Brain pericyte (primary cell): ENCODE measurements at places on chromosomes 7 and 10.

DNA sequence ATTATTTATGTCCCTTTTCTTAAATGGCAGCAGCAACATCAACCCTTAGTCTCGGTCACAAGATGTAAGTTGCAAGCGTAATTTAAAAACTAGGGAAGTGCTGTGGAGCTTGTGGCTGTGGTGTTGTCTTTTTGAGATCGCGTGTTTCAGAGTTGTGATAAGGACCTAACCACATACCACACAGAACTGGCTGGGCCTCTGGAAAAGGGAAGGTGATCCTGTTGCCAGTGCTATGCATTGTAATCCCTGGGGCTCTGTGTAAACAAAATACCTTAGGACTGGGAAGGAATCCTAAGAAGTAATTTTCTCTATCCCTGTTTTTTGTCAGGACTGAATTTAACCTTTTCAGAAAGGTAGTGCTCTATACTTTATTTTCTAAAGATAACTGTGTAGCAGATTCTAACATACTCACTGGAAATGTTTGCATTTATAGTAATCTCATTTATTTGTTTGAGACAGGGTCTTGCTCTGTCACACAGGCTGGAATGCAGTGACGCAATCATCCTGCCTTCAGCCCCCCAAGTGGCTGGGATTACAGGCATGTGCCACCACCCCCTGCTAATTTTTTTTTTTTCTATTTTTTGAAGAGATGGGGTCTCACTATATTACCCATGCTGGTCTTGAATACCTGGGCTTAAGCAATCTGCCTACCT, 60.4 kb downstream of the INPP5F start:
- no peak for DNase-seq

DNA sequence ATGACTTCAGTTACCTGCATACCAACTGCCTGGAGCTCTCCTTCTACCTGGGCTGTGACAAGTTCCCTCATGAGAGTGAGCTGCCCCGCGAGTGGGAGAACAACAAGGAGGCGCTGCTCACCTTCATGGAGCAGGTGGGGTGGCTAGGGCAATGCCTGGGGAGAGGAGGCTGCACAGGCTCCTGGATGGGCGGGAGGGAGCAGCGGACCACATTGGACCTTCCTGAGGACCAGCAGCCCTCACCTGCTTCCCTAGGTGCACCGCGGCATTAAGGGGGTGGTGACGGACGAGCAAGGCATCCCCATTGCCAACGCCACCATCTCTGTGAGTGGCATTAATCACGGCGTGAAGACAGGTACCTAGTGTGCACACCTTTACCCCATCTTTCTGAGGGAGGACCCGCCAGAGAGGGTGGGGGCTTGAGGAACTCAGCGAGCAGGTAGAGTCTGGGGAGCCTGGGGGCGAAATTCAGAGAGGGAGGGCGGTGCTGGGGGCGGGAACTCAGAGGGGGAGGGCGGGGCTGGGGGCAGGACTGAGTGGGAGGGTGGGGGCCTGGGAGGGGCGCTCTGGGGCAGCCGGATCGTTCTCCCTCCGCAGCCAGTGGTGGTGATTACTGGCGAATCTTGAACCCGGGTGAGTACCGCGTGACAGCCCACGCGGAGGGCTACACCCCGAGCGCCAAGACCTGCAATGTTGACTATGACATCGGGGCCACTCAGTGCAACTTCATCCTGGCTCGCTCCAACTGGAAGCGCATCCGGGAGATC, 9.0 kb downstream of the AEBP1 start:
- no peak for DNase-seq

DNA sequence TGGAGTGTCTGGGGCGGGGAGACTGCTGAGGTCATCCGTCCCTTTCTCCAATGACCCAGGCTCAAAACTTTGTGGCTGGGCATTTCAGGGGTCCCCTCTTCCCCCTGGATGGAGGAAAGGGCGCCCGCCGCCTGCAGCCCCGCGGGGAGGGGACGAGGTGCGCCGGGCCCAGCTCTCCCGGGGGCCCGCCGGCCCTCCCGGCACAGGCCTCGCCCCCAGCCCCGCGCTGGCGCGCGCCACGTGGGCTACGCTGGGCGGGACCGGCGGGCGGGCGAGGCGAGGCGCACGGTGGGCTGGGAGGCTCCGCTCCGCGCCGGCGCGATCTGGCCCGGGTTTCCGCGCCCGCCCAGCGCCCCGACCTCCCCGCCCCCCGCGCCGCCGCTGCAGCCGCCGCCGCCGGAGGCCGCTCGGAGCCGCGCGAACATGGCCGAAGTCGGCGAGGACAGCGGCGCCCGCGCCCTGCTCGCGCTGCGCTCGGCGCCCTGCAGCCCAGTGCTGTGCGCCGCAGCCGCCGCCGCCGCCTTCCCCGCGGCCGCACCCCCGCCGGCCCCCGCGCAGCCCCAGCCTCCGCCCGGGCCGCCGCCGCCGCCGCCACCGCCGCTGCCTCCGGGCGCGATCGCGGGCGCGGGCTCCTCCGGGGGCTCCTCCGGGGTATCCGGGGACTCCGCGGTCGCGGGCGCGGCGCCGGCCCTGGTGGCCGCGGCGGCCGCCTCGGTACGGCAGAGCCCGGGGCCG, at the start of gene FOXK1:
TSS of gene FOXK1 (plus strand) at position 410 of the 735 bp plus-strand sequence. CDS start at position 424, 14 bp downstream.
- DNase-seq: no peak

DNA sequence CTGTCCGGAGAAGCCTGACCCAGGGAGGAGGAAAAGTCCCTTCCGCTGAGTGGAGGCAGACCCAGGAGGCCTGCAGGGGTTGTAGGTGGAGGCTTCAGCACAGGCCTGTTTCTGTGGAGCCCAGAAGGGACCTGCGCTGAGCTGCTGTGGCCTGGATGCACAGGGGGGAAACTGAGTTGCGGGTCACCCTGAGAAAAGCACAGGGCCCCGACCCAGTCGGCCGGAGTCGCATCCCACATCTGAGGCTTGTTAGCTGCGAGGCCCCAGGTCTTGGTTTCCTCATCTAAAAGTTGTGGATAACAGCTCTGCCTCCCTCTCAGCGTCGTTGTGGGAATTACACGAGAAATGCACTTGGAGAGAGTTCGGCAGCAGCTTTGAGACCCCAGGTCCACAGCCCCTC, 76.4 kb downstream of the GOLGA7B start:
- DNase-seq: no peak

- no peak for DNase-seq
These were observed 335.2 kb upstream of the RNF32 start for GRCh38 chr7:156305351-156305750.

DNA sequence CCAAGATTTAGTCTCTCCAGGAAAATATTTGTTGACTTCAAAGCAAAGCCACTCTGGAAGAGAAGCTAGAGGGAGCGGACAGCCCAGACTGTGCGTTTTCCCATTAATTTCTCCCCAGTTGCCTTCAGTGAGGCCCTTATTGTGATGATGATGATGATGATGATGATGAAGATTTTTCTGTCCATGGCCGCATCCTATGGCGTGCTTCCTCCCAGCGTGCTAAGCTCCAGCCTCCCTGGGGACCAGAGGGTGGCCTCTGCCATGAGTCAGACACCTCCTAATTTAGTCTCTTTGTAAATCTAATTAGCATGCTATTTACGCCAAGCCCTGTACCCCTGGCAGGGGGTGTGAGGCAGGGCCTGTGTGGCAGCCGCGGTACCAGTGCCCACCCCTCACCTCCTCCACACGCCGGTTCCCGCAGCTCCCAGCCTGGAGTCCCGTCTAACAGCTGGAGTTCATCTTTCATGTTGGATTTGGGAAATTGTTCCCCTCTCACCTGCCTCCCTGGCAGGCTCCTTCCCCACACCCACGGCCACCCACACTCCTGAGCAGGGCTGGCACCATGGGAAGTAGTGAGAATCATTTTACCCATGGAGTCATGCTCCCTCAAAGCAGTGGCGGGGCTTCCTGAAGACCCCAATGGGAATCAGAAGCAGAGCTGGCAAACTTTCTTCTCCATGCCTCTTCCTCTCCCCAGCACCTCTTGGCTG, 92.2 kb downstream of the C10orf105 start:
- DNase-seq: no peak

- no peak for DNase-seq
These were observed 232.9 kb upstream of the KAT6B start for GRCh38 chr10:74593470-74593869.

- DNase-seq: no peak
These were observed 26.6 kb downstream of the CDNF start for GRCh38 chr10:14810969-14811953.

GRCh38 chr10:5565671-5566581, 41.2 kb downstream of the CALML3 start:
- no peak for DNase-seq

DNA sequence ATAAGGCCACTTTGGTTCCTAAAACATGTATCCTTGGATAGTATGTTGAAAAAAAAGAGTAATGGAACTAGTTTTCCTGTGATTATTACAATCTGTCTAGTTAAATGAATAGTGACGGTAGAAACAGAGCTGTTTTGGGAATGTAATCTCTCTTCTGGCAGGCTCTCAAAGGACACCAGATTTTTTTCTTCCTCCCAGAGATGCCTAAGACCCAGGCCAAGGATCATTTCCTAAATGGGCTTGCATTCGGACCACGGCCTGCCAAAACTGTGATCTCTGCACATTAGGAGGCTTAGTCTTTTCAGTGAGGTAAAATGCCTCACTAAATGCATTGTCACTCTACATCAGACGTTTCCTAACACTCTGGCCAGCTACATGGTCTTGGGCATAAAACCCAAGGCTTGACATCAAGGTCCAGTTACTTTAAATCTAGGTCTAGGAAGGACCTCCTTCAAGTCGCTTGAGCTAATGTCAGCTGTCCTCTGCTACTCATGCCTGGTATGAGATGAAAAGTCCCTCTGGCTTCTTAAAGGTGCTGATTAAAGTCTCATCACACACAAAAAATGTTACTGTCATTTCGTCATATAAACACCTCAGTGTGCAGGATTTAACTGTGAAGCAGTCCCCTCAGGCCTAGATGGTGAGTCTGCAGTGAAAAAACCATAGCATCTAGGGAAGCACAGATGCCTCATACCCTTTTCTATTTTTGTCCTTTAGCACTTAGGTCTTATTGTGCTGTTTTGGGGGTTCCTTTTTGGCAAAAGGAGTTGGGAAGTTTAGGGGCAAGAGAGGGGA, 47.7 kb downstream of the DLD start:
- no peak for DNase-seq

GRCh38 chr7:16967300-16967811, 85.6 kb upstream of the AGR3 start:
- peak; percentile 26 for DNase-seq

DNA sequence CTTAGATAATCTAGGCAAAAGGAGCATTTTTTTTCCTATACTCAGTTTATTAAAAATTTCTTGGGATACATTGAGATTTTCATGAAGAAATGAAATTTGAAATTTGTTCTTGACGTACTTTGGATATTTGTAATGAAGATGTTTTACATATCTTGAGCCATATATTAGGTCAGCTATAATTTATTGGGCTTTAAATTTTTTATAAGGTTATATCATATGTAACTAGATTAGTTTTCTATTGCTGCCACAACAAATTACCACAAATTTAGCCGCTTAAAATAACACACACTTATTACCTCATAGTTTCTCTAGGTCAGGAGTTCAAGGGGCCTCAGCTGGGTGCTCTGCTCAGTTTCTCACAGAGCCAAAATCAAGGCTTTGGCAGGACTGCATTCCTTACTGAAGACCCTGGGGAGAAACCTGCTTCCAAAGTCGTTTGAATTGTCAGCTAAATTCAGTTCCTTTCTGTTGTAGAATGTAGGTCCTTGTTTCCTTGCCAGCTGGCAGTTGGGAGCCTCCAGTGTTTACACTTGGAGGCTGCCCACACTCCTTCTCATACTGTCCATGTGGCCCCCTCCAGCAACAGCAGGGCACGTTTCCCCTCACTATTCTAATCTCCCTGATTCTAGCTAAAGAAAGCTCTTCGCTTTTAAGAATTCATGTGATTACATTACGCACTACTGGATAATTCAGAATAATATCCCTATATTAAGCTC, 42.6 kb upstream of the DNAH11 start:
- peak; percentile 18 for DNase-seq

- DNase-seq: no peak
These were observed 30.6 kb downstream of the APBB1IP start for GRCh38 chr10:26468700-26469099.

DNA sequence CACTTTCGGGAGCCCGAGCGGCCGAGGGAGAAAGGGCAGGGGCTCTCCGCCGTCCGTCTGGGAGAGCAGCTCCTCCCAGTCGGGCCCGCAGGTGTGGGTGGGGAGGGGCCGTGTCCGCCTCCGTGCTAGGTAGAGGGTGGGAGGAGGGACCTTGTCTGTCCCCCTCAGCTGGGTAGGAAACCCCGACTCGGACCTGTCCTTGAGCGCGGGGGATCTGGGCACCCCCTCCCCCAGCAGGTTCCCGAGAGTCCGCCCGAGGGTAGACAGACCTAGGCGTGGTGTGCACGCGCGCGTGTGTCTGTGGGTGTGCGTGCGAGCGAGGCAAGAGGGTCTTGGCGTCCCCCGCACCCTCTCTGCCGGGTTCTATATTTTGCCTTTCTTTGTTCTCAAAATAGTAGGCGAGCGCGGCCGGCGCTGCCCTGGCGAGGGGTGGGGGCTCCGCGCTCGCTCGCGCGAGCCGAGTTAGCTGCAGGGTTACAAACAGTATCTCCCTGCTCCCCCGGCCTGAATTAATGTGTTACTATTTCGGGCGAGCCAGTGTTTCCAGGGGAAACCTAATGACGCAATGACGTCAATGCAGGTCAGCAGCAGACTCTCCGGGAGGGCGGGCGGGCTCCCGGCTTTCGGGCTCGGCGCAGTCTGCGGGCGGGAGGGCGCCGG, 73.9 kb upstream of the LEP start:
- no peak for DNase-seq

DNA sequence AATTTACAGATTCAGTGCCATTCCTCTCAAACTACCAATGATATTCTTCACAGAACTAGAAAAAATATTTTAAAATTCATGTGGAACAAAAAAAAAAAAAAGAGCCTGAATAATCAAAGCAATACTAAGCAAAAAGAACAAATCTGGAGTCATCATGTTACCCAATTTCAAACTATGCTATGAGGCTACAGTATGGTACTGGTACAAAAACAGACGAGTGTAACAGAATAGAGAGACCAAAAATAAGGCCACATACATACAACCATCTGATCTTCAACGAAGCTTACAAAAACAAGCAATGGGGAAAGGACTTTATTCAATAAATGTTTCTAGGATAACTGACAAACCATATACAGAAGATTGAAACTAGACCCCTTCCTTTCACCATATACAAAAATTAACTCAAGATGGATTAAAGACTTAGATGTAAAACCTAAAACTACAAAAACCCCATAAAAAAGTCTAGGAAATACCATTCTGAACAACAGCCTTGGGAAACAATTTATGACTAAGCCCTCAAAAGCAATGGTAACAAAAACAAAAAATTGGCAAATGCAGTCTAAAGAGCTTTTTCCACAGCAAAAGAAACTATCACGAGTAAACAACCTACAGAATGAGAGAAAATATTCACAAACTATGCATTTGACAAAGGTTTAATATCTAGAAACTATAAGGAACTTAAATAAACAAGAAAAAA, 207.7 kb downstream of the PTN start:
- no peak for DNase-seq

DNA sequence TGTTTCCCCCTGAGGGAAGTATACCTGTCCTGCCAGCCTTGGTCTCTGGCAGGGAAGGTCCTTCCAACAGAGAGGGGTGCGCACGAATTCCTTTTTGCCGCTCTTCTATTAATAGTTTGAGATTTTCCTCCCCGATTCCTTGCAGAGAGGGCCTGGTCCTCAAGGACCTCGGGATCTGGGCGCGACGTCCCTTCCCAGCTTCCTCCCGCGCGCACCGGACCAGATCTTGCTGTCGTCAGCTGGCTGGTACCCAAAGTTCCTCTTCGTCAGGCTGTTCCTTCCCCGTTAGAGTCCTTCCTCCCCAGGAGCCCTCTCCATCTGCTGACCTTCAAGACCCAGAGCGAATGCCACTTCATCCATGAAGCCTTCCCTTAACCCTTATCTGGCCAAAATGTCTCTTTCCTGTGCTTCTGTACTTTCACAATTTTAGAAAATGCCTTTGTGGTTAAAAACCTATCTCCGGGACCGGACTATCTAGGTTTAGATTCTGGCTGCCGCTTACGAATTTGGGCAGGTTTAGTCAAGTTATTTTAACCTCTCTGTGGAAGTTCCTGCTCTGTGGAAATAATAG, 851 bp upstream of the GOT1 start:
- DNase-seq: no peak
